Activated CD8-positive, alpha-beta memory T cell treated with anti-CD3 and anti-CD28 coated beads for 1 hour (primary cell): ENCODE measurements at places on chromosomes 11 and 22.

GRCh38 chr11:132099692-132100091 lies 729.3 kb downstream of the NTM start:
- no peak for DNase-seq

DNA sequence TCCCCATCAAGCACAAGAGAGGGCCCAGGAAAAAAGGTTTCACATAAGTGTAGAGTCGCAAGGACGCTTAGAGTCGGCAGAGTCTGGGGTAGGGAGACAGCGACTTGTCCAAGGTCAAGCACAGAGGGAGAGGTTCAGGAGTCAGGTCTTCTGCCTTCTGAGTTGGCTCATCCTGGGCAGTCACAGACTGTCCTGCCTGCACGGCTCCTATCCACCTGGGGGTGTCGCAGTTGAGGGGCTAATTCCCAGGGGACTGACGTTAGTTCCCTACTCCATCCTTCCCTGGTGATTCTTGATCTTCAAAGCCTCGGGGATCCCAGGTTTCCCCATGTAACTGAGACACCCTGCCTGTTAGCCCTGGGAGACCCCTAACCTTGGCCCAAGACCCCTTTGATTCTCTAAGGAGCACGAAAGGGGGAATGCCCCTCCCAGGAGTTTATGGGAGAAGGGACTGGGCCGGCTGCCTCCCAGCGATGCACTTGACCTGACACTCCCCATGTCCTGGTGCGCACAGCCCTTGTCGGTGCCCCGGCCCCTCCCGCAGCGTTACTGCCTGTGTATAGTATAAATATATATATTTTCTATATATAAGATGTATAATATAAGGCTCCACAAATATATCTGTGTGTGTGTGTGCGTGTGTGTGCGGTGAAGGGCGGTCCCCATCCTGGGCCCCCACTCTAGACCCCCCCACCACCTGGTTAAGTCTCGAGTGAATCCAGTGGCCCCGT lies 14.7 kb upstream of the TAB1 start:
- no peak for DNase-seq

DNA sequence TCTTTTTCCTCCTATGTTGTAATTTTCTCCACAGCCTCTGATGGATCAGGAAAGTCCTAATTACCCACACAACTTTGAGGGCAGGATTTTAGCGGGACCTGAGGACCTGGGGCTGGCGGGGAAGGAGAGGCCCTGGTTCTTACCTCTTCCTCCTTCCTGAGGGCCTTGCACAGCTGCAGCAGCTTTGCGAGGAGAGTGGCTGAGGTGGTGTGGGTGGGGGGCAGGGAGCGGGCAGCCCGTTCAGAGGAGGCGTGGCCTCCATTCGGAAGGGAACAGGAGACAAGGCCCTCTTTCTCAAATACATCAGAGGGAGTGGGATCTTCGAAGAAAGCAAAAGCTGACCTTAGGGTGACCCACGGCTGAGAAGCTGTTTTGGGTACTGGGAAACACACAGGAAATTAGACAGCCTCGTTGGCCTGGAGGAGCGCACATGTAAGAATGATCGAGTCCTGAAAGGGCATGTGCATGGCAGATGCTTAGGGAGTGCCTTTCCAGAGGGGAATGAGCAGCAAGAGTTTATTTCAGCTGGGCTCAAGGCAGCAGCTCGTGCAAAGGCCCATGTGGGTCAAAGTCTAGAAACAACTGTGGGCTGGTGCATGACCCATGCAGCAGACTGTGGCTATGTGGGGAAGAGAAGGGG lies 76.6 kb upstream of the NARS2 start:
- DNase-seq = no peak

DNA sequence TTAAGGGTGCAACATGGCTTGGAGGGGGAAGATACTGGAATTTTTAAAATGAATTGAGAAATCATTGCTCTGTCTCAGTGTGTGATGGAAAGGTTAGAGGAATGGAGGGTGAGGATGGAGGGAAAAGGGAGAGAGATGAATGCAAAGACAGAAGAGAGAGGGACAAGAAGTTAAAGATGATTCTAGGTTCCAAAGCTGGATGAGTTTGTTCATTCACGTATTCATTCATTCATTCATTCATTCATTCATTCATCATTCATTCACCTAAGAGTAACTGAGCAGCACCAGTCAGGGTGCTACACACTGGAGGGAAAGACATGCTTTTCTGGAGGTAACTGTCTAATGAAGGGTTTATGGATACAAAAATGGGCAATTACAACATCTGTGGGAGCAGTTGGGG lies 209.2 kb downstream of the GRIK4 start:
- no peak for DNase-seq

DNA sequence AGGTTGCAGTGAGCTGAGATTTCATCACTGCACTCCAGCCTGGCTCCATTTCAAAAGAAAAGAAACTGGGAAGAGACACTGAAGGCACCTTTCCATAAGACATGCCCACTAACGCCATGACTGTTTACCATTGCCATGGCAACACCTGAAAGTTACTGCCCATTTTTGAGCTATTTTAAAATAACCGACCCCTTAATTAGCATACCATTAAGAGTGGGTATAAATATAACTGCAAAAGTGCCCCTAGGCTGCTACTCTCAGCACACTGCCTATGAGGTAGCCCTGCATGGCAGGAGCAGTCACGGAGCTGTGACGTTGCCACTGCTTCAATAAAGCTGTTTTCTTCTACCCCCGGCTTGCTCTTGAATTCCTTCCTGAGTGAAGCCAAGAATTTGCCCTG lies 9.9 kb upstream of the RNASEH2C start:
- no peak for DNase-seq

DNA sequence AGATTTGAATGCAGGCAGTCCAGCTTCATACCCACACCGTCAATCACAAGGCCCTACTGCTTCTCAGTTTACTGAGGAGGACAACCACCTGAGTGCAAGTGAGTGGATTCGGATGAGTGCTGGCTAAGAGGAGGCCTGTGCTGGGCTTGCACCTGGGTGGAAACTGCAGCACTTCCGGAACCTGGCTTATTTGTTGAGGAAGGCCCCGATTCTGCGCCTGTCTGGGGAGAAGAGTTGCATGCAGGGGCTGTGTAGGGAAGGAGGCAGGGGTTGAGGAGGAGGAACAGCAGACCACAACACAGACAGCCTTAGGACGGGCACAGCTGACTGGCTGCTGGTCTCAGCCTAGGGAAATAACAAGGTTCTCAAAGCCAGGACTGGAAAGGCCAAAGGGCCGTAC lies 20.8 kb downstream of the ABTB2 start:
- DNase-seq = no peak

DNA sequence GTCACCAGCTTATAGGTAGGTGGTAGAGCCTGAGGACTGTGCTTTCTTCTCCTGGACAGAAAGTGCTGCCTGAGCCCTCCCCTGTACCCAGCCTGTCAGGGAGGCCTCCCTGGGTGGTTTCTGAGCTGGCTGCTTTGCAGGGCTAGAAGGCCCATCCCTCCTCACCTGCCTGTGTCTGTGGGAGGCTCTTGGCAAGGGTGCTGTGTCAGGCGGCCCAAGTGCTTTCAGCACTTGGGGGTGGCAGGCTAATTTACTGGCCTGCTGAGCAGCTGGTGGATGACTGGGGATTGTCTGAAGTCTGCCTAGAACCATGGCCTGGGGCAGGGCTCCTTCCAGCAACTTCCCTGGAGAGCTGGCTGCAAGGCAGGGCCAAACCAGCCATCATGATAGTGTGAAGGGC lies 139.0 kb upstream of the NAV2 start:
- DNase-seq = no peak
